Caco-2 (cell line): ENCODE measurements at places on chromosomes 2 and 18. TPM values are rescaled to one million over a fixed set of nuclear protein-coding genes. Genes with fewer than 3 reads are reported as not detected.

DNA sequence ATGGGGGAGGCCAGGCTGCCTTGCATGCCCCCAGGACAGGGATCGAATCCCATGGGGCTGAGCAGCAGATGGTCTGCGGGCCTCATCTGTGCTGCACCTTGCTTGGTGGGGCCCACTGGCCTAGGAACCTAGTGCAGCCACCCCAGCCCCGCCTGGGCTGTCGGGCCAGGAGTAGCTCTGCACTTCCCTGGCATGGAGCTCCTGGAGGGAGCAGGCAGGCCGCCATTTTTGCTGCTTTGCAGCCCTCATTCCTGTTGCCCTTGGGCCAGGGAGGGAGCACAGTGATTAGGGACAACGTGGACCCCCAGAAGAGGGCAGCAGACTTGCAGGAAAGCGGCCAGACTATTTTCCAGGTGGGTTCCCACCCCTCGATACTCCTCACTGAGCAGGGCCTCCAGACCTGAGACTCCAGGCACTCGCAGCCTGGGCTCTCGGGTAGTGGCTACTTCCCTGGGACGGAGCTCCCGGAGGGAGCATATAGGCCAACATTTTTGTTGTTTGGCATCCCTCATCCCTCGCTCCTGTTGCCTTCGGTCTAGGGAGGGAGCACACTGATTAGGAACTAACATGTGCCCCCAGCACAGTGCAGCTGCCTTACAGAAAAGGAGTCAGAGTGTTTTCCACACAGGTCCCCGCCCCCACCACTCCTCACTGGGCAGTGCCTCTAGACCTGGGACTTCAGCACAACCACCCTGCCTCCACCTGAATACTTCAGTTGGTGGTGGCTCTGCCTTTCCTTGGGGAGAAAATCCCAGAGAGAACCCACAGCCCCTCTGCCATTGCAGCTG lies 99.5 kb downstream of the MAIP1 start:
- DNase-seq, result peak; percentile 33

The ARHGAP15 gene
- not detected in 2 replicates for total RNA-seq

The M1AP gene
- not detected in 2 replicates for total RNA-seq

- peak; percentile 24 for DNase-seq
Measured at GRCh38 chr2:70686577-70687460, 81.2 kb downstream of the ADD2 start.

- DNase-seq, result no peak
Measured at GRCh38 chr2:58925676-58926081, 684.6 kb upstream of the FANCL start.

The SPR gene
- 49.6 and 51.5 TPM in 2 replicates for total RNA-seq

GRCh38 chr2:42659609-42660008 lies 91.2 kb downstream of the MTA3 start:
- DNase-seq, result no peak

DNA sequence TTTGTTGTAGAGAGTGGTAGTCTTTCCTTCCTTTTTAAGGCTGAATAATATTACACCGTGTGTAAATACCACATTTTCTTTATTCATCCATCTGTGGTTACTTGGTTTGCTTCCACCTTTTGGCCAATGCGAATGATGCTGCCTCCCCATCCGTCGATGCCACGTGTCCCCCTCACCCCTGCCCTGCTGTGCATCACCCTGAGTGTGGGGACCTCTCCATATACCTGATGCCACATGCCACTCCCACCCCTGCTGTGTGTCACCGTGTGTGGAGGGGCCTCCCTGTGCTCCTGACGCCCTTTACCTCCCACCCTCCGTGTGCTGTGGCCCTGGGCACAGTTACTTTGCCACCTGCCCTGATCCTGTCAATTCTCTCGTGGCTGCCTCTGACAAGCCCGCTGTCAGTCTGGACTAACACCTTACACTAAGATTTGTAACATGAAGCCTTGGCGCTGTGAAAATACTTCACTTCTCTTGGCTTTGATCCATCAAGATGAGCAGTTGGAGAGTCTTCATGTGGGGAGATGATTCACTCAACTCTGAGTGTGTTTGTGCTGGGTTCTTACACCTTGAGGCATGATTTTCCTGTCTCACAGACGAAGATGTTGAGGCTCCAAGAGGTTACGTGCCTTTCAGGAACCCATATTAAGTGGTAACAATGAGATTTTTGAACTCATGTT lies 234.0 kb downstream of the ZNF407 start:
- DNase-seq, result no peak

- DNase-seq, result no peak
Measured at GRCh38 chr2:142100970-142101369, 29.8 kb downstream of the LRP1B start.

The STRN gene
- total RNA-seq, result 36.8 and 38.9 TPM in 2 replicates

DNA sequence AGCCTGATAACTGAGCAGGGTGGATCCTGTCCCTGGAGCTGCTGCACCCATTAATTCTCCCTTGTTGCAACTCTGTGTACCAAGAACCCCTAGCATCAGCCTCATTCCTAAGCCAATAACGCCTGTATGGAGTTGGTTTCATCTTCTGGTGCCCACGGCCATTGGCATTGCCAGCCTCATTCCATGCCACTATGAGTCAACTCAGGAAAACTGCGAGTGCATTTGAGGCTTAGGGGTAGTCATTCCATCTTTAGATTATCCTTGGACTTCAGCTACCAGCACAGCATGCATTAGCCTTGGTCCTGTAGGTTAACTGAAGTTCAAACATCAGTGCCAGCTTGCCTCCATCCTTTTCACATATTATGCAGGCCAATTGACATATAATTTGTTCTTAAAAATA lies 1.4 kb upstream of the TRIM54 start:
- no peak for DNase-seq

DNA sequence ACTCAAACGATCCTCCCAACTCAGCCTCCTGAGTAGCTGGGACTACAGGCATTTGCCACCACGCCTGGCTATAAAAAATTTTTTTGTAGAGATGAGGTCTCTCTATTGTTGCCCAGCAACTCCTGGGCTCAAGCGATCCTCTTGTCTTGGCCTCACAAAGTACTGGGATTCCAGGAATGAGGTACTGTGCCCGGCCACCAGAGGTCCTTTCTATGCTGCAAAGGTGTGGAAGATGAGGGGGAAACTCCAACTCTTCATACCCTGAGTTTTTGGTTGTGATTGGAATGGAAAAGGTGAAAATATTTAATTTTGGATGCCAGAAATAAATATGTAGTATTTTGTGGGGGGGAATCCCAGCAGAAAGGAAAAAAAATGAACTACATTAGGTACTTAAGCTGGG lies 36.0 kb downstream of the MRPL33 start:
- peak; percentile 59 for DNase-seq

The SLC20A1 gene
- 91.1 and 102 TPM in 2 replicates for total RNA-seq

- no peak for DNase-seq
Measured at GRCh38 chr2:187462839-187463238, 14.8 kb upstream of the CALCRL start.

DNA sequence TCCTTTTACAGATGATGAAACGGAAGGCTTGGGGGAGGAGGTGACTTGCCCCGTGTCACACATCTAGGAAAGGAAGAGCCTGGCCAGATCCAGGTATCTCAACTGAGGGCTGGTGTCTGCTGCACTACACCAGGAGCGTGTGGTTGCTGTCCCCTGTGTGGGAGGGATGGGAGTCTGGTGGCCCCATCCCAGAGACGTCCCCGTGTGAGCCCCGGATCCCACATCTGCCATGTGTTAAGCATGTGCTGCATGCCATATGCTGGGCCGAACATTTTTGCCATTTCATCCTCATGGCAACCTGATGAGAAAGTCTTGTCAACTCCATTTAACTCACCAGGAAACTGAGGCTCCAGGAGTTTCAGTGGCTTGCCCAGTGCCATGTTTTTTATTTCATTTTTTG lies 4.2 kb downstream of the GAREM2 start:
- no peak for DNase-seq

The DSC1 gene
- 0.11 TPM in 1 of 2 replicates, not detected in the other for total RNA-seq

The SERPINB2 gene
- total RNA-seq, result not detected in 2 replicates

The YES1 gene
- total RNA-seq, result 81.5 and 95.0 TPM in 2 replicates

The ALPP gene
- total RNA-seq, result 4.9 and 5.8 TPM in 2 replicates

The AGFG1 gene
- 73.1 and 73.2 TPM in 2 replicates for total RNA-seq

DNA sequence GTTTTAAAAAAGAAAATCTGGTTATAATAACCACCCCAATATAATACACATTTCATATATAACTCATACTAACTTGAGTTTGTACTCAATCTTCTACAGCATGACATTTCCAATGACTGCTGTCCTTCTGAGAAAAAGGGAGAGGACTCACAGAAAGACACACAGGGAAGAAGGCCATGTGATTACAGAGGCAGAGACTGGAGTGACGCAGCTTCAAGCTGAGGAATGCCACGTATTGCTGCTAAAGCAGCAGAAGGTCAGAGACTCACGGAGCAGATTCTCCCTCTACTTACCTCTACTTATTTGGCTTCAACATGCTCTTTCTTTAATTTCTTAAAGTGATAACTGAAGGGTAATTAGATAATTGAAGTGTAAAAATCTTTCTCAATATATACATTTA lies 753.5 kb upstream of the PKDCC start:
- no peak for DNase-seq

DNA sequence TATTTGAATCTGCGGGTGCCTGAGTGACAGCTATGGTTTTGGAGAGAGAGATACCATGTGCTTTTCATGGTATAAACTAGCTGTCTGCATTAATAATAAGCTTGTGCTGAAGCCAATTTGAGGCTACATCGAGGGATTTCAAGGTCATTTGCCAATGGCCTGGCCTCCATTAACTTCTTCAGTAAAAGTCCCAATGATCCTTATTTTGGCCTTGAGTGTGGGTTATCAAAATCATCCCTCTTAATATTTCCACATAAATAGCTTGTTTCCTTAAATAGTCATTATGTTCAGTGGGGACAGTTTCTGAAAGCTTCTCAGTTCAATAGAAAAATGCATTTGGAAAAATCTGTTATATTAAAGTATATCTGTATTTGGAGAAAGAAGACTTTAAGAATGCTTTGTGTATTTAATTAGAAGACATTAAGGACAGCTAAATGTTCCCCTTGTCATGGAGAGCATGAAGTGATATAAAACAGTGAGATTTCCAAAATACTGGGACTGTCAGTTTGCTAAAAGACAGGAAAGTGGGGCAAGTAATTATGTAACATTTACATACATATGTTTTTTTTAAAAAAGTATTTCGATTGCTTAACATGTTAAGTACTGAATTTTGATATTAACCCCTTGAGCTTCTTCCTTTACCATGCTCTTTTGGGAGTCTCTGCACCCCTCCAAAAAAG lies 355.5 kb upstream of the ZEB2 start:
- DNase-seq, result no peak

The CNGA3 gene
- not detected in 2 replicates for total RNA-seq
